ENCODE measurements at places on chromosomes 5 and 9.

GRCh38 chr5:138180183-138180782 is 1.4 kb downstream of the KIF20A start:
- no peak for DNase-seq
- H3K27ac ChIP-seq: no peak overlapping the region
- no peaks in the 10 kb centered on the region for H3K27me3 ChIP-seq
- peaks cover 31% of the 10 kb centered on the region for H3K36me3 ChIP-seq

GRCh38 chr5:96091874-96092273 is 130.2 kb upstream of the ELL2 start:
- no peaks in the 10 kb centered on the region for H3K36me3 ChIP-seq
- H3K4me3 ChIP-seq: no peak overlapping the region
- H3K4me1 ChIP-seq: peaks cover 20% of the 10 kb centered on the region
- no peak for DNase-seq
- no peaks in the 10 kb centered on the region for H3K27me3 ChIP-seq

DNA sequence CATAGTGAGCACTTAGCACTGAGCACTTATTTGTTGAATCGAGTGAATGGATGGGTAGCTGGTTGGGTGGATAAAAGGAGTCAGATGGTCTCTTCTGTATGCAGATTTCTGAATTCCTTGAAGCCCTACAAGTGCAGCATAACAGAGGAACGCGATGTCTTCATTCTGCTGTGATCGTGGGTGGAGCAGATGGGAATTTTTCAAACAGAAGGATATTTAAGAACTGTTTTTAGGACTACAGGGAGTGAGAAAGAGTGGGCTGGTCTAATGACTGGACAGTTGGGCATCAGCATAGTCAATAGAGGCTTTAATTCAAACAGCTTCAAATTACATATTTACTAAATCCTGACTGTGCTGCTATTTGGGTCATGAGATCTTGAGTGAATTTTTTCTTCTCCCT is 253.2 kb downstream of the CEMIP2 start:
- no peak for DNase-seq
- peaks cover 7% of the 10 kb centered on the region for H3K27me3 ChIP-seq
- no peaks in the 10 kb centered on the region for H3K36me3 ChIP-seq
- no peak overlapping the region for H3K27ac ChIP-seq
- no peaks in the 10 kb centered on the region for H3K4me1 ChIP-seq

DNA sequence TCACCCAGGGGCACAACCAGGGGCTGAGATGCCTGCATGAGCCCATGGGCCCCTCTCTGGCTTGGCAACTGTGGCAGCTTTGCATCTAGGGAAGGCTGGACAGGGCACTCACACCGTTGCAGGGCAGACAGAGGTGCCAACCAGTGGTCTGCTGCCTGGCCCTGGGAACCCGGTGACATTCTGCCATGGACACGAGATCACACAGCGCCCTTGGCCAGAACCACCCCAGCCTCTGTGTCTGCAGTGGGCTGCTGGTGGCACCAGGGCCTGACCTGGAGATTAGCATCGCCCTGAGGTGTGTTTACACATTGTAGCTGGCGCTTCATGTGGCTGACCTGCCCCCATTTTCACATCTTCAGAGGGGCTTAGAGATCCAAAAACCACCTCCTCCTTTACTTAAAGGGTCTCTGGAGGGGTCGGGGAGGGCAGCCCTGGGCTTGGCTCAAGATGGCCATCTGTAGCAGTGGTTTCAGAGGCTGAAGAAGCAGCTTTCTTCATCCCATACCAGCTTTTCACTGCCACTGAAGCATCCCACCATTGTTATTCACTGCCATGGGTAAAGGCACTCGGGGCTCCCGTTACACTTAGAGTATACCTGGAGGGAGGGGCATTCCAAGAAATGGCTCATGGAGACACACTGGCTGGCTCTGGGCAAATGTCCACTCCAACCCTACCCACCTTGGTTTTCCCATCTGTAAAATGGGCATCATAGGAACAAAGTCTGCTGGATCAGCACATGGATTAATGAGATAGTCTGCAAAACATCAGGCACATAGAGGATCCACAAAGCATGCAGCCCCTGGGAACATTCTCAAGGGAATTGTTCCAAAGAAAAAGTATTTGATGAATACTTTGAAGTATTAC is 11.4 kb downstream of the DCANP1 start:
- peaks cover 31% of the 10 kb centered on the region for H3K4me1 ChIP-seq
- no peak for DNase-seq
- no peak overlapping the region for H3K4me3 ChIP-seq
- no peak overlapping the region for H3K27ac ChIP-seq
- no peaks in the 10 kb centered on the region for H3K27me3 ChIP-seq
- no peaks in the 10 kb centered on the region for H3K36me3 ChIP-seq

GRCh38 chr5:118679264-118679940 is 308.9 kb downstream of the DTWD2 start:
- no peak for DNase-seq
- H3K4me1 ChIP-seq: no peaks in the 10 kb centered on the region
- no peak overlapping the region for H3K4me3 ChIP-seq
- no peaks in the 10 kb centered on the region for H3K27me3 ChIP-seq
- no peaks in the 10 kb centered on the region for H3K36me3 ChIP-seq

DNA sequence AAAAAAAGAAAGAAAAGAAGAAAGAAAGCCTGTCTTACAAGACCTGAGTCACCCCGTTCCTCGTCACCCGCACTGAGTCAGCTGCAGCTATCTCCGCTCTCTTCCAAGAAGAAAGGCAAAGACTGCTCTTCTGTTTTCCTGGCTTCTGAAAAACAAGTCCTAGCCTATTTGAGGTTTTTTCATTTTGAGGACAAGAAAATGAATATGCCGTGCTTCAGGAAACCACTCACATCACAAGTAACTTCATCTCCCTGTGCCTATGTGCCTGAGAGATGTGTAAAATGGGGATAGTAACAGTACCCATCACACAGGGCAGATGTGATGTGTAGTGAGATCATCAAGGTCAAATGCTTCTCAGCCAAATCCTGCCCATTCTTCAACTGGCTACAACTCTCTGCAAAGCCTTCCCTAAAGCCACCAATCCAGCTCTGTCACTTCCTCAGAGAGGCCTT is 78.4 kb downstream of the GLDC start:
- no peak for DNase-seq
- peaks cover 12% of the 10 kb centered on the region for H3K4me1 ChIP-seq
- peaks cover 28% of the 10 kb centered on the region for H3K27me3 ChIP-seq
- no peak overlapping the region for H3K27ac ChIP-seq

DNA sequence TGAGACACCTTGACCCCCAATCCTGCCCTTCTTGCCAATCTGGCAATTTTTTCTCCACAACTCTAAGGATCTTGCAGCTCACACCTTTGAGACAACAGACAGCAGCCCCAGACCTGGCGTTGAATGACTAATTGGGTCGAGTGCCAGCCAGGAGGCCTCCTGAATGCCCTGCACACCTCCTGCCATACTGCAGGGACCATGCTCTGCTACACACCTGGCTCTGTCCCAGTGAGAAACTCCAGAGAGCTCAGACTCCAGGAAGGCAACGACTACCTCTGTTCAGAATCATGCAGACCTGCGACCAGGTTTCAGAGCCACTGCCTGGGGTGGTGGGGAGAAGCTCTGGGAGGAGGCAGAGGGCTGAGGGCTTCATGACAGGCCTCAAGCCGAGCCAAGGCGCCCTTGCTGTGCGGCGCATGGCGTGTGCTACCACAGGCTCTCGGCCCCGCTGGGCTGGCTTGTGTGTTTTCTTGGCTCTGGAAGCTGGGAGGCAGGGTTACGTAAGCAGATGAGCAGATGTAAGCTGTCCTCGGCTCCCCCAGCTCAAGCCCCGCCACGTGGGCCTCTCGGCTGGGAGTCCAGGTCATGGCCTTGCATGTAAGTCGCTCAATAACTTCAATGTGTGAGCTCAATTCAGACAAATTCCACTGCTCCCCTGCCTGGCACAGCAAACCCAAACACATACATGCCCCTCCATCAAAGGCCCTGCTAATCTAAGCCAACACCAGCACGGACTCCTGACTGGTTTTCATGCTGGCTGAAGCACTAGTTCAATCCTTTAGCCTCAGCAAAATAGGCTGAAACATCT is 27.5 kb downstream of the B4GALT1 start:
- peaks cover 100% of the 10 kb centered on the region for H3K4me1 ChIP-seq
- H3K27me3 ChIP-seq: no peaks in the 10 kb centered on the region
- DNase-seq: peak; percentile 87
- peaks cover under 1% of the 10 kb centered on the region for H3K36me3 ChIP-seq
- peak overlapping the region; percentile 87 for H3K27ac ChIP-seq
- peak overlapping the region; percentile 16 for H3K4me3 ChIP-seq

DNA sequence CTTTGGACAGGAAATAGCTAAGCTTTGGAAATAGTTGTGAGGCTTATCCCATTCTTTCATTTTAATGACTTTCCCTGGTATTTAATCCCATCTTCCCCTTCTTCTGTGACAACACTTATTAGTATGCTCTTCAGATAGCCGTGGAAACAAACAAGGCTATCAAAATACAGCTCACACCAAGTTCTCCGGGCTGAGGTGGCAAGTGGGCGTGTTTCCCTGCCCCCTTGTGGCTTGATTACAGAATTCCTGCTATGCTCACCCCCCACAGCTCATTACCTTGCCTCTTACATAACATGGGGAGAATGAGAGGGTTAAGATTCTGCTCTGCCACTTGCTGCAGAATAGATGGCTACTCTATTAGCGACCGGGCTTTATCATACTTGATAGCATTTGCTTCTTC is 437.1 kb upstream of the TLE4 start:
- H3K27me3 ChIP-seq: no peaks in the 10 kb centered on the region
- H3K36me3 ChIP-seq: no peaks in the 10 kb centered on the region
- no peak for DNase-seq
- no peak overlapping the region for H3K27ac ChIP-seq
- no peak overlapping the region for H3K4me3 ChIP-seq

DNA sequence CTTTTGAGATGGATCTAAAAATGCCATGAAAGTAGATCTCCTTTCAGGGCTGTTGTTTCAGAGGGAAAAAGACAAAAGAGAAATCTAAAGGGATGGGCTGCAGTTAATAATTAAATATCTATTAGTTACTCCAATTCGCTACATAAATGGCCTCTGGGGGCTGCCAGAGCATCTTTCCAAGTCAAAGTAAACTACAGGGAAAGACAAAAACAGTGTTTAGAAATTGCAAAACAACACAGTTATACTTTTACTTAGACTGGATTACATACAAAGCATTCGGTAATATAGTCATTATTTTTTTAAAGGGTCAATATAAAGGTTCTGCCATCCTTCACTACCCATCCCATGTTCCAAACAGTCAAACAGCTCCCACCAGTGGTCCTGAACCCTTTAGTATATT is 853.5 kb upstream of the DMAC1 start:
- no peak overlapping the region for H3K27ac ChIP-seq
- no peaks in the 10 kb centered on the region for H3K27me3 ChIP-seq
- H3K4me3 ChIP-seq: no peak overlapping the region
- no peaks in the 10 kb centered on the region for H3K36me3 ChIP-seq

GRCh38 chr9:90991953-90992352 is 190.3 kb downstream of the SYK start:
- DNase-seq: no peak
- H3K27me3 ChIP-seq: no peaks in the 10 kb centered on the region
- no peaks in the 10 kb centered on the region for H3K36me3 ChIP-seq
- H3K4me1 ChIP-seq: no peaks in the 10 kb centered on the region
- no peak overlapping the region for H3K4me3 ChIP-seq
- H3K27ac ChIP-seq: no peak overlapping the region

DNA sequence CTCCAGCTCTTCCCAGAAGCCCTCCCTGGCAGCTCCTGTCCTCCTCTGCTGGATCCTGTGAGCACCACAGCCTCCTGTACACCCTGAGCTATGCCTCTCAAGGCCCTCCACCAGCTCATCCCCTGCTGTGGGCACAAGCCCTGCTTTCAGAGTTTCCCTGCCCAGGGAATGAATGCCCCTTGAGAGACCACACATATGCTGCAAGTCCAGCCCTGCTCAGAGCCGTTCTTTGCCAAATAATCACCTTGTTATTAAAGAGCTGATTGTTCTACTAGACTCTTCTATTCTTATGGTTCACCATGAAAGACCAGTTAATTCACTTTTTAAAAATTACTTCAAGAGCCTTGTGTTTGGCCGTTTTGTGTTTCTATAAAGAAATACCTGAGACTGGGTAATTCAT is 121.5 kb downstream of the MVB12B start:
- H3K4me1 ChIP-seq: no peaks in the 10 kb centered on the region
- no peak overlapping the region for H3K4me3 ChIP-seq
- no peak for DNase-seq
- H3K36me3 ChIP-seq: no peaks in the 10 kb centered on the region

- H3K4me3 ChIP-seq: no peak overlapping the region
- no peaks in the 10 kb centered on the region for H3K36me3 ChIP-seq
- no peaks in the 10 kb centered on the region for H3K27me3 ChIP-seq
- no peak for DNase-seq
- no peaks in the 10 kb centered on the region for H3K4me1 ChIP-seq
Observed at GRCh38 chr5:92081958-92082712, 699.0 kb upstream of the ARRDC3 start.

- no peaks in the 10 kb centered on the region for H3K36me3 ChIP-seq
- H3K27me3 ChIP-seq: no peaks in the 10 kb centered on the region
- H3K4me3 ChIP-seq: no peak overlapping the region
- DNase-seq: no peak
- no peaks in the 10 kb centered on the region for H3K4me1 ChIP-seq
Observed at GRCh38 chr5:155532621-155533311, 519.2 kb downstream of the KIF4B start.

- no peak overlapping the region for H3K27ac ChIP-seq
- H3K36me3 ChIP-seq: peaks cover 33% of the 10 kb centered on the region
- H3K4me1 ChIP-seq: peaks cover 50% of the 10 kb centered on the region
- H3K4me3 ChIP-seq: no peak overlapping the region
Observed at GRCh38 chr9:136436055-136436634, 3.5 kb downstream of the INPP5E start.

GRCh38 chr5:55481293-55481855 is 53.4 kb downstream of the PLPP1 start:
- H3K36me3 ChIP-seq: peaks cover 6% of the 10 kb centered on the region
- DNase-seq: no peak
- no peak overlapping the region for H3K27ac ChIP-seq
- H3K4me3 ChIP-seq: no peak overlapping the region

GRCh38 chr9:137021979-137022661 is 5.9 kb downstream of the ABCA2 start:
- H3K36me3 ChIP-seq: peaks cover 28% of the 10 kb centered on the region
- DNase-seq: no peak
- H3K27ac ChIP-seq: no peak overlapping the region
- no peak overlapping the region for H3K4me3 ChIP-seq
- H3K27me3 ChIP-seq: no peaks in the 10 kb centered on the region

DNA sequence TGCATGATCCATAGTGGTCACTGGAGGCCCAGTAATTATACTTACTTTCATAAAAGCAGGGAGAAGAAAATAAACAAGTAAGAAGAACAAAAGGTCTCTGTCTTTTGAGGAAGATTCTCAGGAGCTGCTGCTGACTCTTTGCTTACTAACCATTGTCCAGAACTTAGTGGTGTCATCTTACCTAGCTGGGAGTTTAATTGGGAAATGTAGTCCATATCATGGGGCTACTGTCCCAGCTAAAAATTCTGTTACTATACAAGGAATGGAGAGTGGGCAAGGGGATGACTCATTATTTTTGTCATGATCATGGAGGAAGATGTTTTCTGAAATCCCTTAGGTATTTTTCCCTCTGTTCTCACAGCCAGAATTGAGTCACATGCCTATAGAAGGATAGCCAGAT is 639.3 kb downstream of the MTRR start:
- no peaks in the 10 kb centered on the region for H3K27me3 ChIP-seq
- no peak overlapping the region for H3K4me3 ChIP-seq
- no peaks in the 10 kb centered on the region for H3K36me3 ChIP-seq
- no peak for DNase-seq
- no peak overlapping the region for H3K27ac ChIP-seq

Data from left ventricle myocardium inferior (tissue), 1 donor.